ENCODE measurements at places on chromosomes 3 and 15.

DNA sequence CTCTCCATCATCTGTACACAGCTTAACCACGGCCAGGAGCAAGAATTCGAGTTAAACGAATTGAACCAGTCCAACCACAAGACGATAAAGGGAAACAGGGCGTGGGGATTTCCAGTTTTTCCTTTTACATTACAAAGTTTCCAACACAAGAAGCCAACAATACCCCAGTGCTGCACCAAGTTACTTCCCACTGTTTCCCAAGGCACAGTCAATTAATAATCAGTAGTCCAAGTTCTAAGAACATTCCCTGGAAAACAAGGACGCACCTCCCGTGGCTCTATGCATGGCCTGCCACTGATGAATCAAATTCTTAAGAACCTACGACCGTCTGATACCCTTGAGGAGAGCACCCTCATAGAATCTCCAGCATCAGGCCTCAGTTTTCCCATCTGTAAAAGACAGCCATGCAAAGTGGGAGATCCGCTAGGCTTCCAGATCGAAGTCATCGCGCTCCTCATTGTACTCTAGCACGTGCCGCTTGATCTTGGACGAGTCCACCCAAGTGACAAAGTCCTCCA is 774 bp downstream of the IMP3 start:
- no peak for DNase-seq

- no peak for DNase-seq
Observed at GRCh38 chr3:128804811-128805155, 74.6 kb upstream of the ACAD9 start.

- no peak for DNase-seq
Observed at GRCh38 chr3:105915524-105915923, 46.7 kb upstream of the CBLB start.

DNA sequence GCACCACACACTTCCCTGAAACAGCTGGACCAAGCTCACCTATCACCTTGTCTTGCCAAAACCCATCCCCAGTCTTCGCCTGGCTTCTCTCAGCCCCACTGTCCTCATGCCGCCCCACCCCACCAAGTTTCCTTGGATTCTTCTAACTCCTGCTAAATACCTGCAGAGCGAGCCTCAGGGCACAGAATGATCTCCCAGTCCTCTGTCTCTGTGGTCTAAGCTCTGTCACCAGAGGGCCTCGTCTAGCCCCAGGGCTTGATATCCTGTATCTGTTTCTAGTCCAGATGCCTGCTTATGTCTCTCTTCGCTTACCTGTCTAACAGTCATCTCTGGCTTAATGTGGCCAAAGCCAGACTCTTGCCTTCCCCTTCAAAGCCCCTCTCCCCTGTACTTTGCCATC is 9.7 kb downstream of the CCDC12 start:
- no peak for DNase-seq

DNA sequence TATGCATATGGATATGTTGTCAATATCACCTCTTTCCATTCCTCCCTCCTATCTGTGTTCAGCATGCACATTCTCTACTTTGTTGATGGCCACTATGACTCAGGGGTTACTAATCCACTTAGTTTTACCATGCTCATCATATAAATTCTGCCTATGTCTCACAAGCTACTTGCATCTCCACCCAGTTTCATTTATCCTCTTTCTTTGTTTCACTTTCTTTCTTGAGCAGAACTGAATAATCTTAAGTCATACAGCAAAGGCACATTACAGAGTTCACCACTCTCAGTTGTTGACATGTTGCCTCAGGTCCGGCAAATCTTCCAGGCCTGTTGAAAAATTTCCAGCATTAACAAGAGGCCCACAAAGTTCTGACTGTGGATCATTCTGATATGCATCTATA is 71.5 kb downstream of the SSR3 start:
- DNase-seq, result no peak

DNA sequence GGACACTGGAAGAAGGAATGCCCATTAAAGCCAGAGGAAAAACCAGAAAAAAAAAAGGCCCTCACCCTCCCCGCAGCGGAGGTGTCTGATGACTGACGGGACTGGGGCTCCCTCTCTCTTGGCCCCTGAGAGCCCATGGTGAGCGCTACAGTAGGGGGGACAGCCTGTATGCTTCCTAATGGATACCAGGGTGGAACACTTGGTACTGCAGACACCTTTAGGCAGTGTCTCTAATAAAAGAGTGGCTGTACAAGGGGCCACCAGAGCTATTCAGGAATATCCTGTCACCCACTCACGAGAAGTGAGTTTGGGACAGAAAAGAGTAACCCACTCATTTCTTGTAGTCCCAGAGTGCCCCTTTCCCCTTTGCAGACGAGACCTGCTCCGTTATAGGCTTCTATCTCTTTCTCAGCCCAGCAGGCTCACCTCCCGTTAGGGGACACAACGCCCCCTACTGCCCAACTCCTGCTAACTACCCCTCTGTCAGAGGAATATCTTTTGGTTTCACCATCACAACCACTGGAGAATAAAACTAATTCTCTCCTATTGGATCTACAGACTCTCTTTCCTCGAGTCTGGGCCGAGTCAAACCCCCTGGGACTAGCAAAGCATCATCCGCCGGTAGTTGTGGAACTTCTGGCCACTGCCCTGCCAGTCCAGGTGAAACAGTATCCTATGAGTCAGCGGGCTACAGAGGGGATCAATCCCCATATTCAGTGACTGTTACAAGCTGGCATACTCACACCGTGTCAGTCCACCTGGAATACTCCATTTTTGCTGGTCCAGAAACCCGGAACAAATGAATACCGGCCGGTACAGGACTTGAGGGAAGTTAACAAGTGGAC is 40.8 kb downstream of the ZBTB11 start:
- peak; percentile 50 for DNase-seq

DNA sequence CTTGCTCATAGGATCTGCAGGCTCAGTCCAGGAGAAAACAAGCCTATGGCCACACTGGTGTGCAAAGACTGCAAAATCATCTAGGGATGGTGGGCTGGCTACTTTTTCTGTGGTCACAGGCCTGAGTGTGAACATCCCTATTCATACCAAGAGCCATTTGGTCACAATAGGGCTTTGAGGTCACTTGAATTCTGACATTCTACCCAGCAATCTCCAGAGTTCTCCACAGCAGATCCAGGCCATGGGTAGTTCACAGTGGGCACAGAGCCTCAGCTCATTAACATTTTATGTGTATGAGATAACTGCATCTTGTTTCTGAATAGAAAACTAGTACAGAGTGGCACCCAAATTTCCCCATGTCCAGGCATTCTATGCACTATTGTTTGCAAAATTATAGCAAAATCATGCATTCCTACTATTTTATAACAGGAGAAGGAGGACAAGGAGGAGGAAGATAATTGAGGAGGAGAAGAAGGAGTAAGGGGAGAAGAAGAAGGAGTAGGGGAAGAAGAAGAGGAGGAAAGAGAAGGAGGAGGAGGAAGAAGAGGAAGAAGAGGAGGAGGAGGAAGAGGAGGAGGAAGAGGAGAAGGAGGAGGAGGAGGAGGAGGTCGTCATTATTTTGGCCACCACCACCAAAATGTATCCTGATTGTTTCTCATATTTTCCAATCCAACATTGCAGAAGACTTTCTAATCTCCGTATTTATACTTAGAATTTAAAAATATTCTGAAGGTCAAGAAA is 129.0 kb downstream of the SEMA6D start:
- DNase-seq, result no peak

GRCh38 chr3:34675383-34676120 is 877.1 kb downstream of the PDCD6IP start:
- DNase-seq, result no peak

DNA sequence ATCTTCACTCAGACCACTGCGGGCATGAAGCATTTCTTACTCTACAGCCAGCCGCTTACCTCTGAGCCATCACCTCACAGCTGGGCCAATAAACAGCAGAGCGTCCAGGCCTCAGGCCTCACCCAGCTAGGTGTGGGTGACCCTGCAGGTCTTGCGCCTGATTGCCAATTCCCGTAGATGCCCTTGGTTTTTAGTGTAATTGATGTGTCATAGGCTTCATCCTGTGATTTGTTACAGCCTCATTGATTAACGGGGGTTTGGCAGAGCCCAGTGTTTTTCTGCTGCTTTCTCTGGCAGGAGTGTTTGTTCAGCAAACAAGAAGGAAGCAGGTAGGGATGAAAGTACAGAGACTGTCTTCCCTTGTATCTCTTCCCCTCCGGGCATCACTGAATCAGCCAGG is 49.6 kb upstream of the BNIP2 start:
- no peak for DNase-seq

DNA sequence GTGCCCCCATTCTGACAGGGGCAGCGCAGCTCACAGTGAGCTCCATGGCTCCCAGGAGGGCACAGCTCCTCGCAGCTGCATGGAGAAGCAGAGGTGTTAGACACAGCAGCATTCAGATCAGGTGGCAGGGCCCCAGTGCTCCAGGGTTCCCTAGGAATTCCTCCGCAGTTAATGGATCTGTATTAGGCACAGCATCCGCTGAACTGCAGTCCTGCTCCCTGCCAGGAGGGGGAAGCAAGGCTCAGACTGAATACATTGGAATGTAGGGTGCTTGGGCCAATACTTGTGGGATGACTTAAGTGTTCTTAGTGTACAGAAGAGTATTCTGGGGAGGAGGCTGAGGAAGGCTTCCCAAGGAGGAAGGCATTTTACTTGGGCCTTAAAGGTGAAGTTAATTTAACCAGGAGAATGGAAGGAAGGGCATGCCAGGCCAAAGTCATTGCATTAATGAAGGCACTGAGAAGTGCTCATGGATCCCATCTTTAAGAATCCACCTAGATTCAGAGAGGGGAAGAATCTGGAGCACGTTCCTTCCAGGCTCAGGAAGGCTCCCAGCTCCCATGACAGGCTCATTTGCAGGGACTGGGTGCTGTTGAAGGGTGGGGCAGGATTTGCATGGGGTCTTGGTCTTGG is 111.6 kb downstream of the RAB11A start:
- no peak for DNase-seq

Data from left hindlimb (tissue), 1 donor.